ENCODE measurements at places on chromosomes 13 and 19. TPM values are rescaled to one million over a fixed set of nuclear protein-coding genes. Genes with fewer than 3 reads are reported as not detected.

DNA sequence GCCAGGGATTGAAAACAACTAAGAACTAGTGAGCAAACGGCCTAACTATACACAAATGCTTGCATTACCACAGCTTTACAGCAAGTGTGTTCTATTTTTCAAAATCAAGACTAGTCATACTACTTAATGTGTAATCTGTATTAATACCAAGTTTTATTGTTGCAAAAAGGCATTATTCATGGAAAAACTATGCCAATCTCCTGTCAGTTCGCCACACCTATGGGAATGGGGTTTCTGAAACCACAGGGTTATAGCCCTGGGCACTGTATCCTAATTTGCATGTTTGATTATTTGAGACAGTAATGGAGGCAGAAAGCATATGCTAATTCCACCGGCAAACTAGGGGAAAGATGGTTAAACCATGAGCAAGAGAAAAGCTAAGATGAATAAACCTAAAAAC, 14.3 kb downstream of the GAS6 start:
- no peak overlapping the region for H3K27ac ChIP-seq
- H3K36me3 ChIP-seq: no peaks in the 10 kb centered on the region
- peaks cover 28% of the 10 kb centered on the region for H3K4me1 ChIP-seq
- H3K4me3 ChIP-seq: no peak overlapping the region
- DNase-seq: peak; percentile 12

Gene CTXN1
- 4.4 TPM for total RNA-seq

GRCh38 chr13:21541271-21541670, 62.7 kb downstream of the MICU2 start:
- no peak overlapping the region for H3K4me3 ChIP-seq
- no peaks in the 10 kb centered on the region for H3K4me1 ChIP-seq
- no peaks in the 10 kb centered on the region for H3K36me3 ChIP-seq
- H3K27ac ChIP-seq: no peak overlapping the region
- H3K27me3 ChIP-seq: no peaks in the 10 kb centered on the region

- no peaks in the 10 kb centered on the region for H3K27me3 ChIP-seq
- DNase-seq: no peak
- no peak overlapping the region for H3K4me3 ChIP-seq
- peak overlapping the region; percentile 70 for H3K27ac ChIP-seq
- H3K36me3 ChIP-seq: no peaks in the 10 kb centered on the region
- H3K4me1 ChIP-seq: peaks cover 34% of the 10 kb centered on the region
These were observed 4.8 kb downstream of the NR2F6 start for GRCh38 chr19:17240826-17241399.

- H3K36me3 ChIP-seq: no peaks in the 10 kb centered on the region
- H3K27me3 ChIP-seq: no peaks in the 10 kb centered on the region
- H3K4me1 ChIP-seq: no peaks in the 10 kb centered on the region
- H3K27ac ChIP-seq: no peak overlapping the region
- H3K4me3 ChIP-seq: no peak overlapping the region
These were observed 155.7 kb downstream of the PCDH17 start for GRCh38 chr13:57787058-57787791.

Gene RXFP2
- total RNA-seq: not detected

GRCh38 chr13:38781539-38781938, 94.7 kb downstream of the FREM2 start:
- no peak overlapping the region for H3K4me3 ChIP-seq
- DNase-seq: no peak
- no peaks in the 10 kb centered on the region for H3K27me3 ChIP-seq
- no peaks in the 10 kb centered on the region for H3K4me1 ChIP-seq
- no peaks in the 10 kb centered on the region for H3K36me3 ChIP-seq

DNA sequence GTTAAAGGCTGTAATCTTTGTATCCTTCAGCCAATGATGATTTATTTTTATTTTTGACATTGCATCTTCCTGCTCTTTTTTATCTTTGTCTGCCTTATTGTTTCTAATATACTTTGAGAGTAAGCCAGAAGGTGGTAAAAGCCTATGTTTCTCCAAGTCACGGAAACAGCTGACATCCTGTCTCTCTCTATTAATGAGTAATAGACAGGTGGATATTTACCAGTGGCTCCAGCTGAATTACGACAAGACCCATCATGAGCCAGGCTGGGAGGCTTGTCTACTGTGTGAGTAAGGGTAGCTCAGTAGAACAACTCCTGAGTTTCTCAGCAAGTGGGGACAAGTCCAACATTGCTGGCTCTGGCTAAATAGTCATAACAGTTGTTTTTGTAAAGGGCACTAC, 166.6 kb downstream of the NDFIP2 start:
- H3K27me3 ChIP-seq: no peaks in the 10 kb centered on the region
- H3K27ac ChIP-seq: no peak overlapping the region
- no peaks in the 10 kb centered on the region for H3K4me1 ChIP-seq
- H3K36me3 ChIP-seq: no peaks in the 10 kb centered on the region

DNA sequence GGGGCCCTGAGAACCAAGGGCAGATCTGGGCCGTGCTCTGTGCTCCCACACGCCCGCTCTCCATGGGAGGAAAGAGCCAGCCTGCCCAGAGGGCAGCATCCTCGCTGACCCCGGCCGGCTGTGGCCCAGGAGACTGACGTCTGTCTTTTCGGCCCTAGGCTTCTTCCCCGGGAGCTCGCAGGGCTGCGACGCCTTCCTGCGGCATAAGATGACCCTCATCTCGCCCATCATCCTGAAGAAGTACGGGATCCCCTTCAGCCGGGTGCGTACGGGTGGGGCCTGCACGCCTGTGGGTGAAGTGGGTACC, 108.2 kb downstream of the KDM4B start:
- peaks cover 4% of the 10 kb centered on the region for H3K36me3 ChIP-seq
- no peaks in the 10 kb centered on the region for H3K4me1 ChIP-seq
- H3K27me3 ChIP-seq: no peaks in the 10 kb centered on the region
- no peak overlapping the region for H3K4me3 ChIP-seq
- no peak for DNase-seq
- no peak overlapping the region for H3K27ac ChIP-seq

DNA sequence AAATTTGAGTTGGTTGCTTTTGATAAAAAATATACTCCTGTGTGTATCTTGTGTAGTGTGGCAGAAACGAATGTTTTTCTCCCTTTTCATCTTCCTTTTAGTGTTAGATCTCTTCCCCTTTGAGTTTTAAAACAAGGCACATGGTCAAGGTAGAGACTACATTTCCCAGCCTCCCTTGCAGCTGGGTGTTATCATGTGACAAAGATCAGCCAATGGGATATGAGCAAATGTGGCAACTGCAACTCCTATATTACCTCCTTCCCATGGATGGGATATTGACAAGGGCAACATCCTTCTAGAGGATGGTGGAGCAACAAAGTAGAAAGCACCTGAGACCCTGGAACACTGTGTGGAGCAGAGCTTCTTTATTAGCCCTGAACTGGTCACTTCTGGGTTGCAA, 42.4 kb downstream of the ADGRE3 start:
- no peak overlapping the region for H3K4me3 ChIP-seq
- H3K27me3 ChIP-seq: no peaks in the 10 kb centered on the region
- H3K27ac ChIP-seq: no peak overlapping the region

DNA sequence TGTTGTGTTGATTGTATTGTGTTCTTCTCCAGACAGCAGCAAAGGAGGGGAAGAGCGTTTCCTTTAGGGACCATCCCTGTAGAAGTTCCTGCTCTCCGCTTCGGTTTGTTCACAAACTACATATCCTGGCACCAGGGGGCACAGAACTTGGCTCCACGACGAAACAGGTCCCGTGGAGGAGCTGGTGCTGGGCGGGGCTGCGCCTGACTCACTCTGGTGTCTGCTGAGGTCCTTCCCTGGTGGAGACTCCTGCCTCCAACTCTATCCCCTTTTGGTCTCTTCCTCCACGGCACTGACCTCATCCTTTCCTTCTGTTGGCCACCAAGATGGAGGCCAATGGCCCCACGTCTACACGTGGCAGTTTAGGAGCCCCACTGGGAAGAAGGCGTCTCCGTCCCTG, 14.7 kb downstream of the TMPRSS9 start:
- H3K4me3 ChIP-seq: no peak overlapping the region
- no peaks in the 10 kb centered on the region for H3K27me3 ChIP-seq
- DNase-seq: no peak
- no peak overlapping the region for H3K27ac ChIP-seq
- no peaks in the 10 kb centered on the region for H3K36me3 ChIP-seq

DNA sequence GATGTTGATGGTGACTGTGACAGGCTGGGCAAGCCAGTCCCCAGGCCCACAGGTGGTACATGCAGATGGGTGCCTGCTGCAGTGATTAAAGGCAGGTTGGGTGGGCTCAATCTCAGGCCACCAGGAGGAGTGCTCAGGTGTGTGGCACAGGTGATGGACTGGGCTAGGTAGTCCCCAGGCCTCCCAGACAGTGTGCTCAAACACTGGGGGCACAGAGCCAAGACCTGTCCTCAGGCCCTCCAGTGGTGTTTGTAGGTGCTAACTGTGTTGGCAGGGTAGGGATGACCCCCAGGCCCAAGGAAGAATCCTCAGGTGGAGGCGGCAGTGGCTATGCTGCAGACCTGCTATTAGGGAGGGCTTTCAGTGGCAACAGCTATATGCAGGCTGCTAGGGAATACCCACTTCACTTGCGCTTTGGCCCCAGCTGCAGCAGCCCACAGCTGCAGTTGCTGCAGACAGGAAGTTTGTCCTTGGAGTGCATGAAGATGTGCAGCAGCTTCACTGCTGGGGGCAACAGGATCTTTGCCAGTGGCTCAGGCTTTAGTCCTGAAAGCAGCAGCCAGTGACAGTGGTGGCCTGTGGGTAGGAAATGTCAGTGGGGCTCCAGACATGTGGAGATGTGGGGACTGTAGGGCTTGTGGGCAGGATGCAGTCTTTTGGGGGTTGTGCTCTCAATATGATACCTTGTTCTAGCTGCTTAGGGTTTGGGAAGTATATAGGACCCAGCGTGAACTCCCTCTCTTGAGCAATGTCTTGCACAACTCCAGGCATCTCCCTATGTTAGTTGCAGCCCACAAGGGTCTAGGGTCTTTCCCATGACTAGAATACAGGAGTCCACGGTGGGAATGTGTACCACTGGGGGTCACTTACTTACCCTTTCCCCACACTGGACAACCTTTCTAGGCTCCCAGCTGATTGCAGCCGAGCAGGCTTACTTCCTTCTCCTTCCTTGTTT, 54.1 kb upstream of the MLNR start:
- H3K27ac ChIP-seq: no peak overlapping the region
- no peak for DNase-seq
- H3K4me3 ChIP-seq: no peak overlapping the region
- H3K4me1 ChIP-seq: no peaks in the 10 kb centered on the region

Gene CYP4F3
- total RNA-seq: 8.3 TPM

- H3K4me1 ChIP-seq: no peaks in the 10 kb centered on the region
- H3K27ac ChIP-seq: no peak overlapping the region
- DNase-seq: no peak
- H3K27me3 ChIP-seq: no peaks in the 10 kb centered on the region
- no peak overlapping the region for H3K4me3 ChIP-seq
These were observed 151.7 kb downstream of the EFNB2 start for GRCh38 chr13:106383791-106384190.

- no peaks in the 10 kb centered on the region for H3K27me3 ChIP-seq
- no peak overlapping the region for H3K27ac ChIP-seq
- no peak for DNase-seq
These were observed 41.8 kb downstream of the BICRA start for GRCh38 chr19:47650700-47651099.

- no peaks in the 10 kb centered on the region for H3K27me3 ChIP-seq
- no peaks in the 10 kb centered on the region for H3K36me3 ChIP-seq
- H3K27ac ChIP-seq: no peak overlapping the region
- no peaks in the 10 kb centered on the region for H3K4me1 ChIP-seq
- DNase-seq: no peak
- H3K4me3 ChIP-seq: no peak overlapping the region
These were observed 17.1 kb upstream of the SHFL start for GRCh38 chr19:10069046-10069445.

Gene KCNJ14
- total RNA-seq: 0.35 TPM

- no peak overlapping the region for H3K27ac ChIP-seq
- H3K4me3 ChIP-seq: no peak overlapping the region
- H3K27me3 ChIP-seq: no peaks in the 10 kb centered on the region
- no peaks in the 10 kb centered on the region for H3K36me3 ChIP-seq
- DNase-seq: no peak
- H3K4me1 ChIP-seq: no peaks in the 10 kb centered on the region
These were observed 139.7 kb downstream of the FLT1 start for GRCh38 chr13:28355046-28355821.

DNA sequence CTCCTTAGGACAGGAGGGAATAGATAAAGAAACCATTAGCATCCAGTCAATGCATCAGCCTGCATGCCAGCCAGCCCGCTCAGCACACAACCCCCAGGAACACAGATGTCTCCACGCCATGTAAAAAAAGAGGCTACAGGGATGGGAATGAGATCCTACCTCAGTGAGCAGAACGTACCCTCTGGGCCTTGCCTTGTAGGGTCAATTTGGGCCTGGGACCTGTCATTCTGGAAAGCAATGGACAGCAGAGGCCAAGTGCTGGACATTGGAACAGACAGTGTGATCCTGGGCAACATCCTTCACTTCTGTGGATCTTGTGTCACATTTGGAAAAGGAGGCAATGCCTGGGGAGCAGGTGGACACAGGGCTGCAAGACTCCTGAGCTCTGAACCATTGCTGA, 26.0 kb downstream of the VSTM2B start:
- no peaks in the 10 kb centered on the region for H3K27me3 ChIP-seq
- no peak for DNase-seq
- H3K4me3 ChIP-seq: no peak overlapping the region
- H3K36me3 ChIP-seq: no peaks in the 10 kb centered on the region
- no peak overlapping the region for H3K27ac ChIP-seq
- H3K4me1 ChIP-seq: no peaks in the 10 kb centered on the region

DNA sequence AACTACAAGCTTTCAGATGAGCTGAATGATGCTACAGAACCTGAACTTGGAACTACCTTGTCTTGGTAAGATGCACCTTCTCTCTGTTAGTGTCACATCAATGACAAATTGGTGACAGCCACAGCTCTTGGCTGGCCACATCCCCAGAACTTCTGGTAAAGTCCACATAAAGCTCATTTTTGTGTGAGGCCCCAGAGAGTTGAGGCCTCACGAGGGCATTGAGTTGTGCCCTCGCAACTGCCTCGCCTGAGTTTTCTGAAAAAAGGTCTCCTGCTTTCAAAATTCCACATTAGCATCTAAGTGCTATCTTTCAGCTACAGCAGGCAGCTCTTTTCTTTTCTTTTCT, 42.6 kb downstream of the MRPL57 start:
- H3K27me3 ChIP-seq: no peaks in the 10 kb centered on the region
- H3K4me3 ChIP-seq: no peak overlapping the region
- H3K4me1 ChIP-seq: no peaks in the 10 kb centered on the region
- no peaks in the 10 kb centered on the region for H3K36me3 ChIP-seq

Data from colonic mucosa (tissue), 4 donors.